Right ventricle myocardium inferior (tissue), 1 donor: ENCODE measurements at places on chromosomes 3 and 15.

DNA sequence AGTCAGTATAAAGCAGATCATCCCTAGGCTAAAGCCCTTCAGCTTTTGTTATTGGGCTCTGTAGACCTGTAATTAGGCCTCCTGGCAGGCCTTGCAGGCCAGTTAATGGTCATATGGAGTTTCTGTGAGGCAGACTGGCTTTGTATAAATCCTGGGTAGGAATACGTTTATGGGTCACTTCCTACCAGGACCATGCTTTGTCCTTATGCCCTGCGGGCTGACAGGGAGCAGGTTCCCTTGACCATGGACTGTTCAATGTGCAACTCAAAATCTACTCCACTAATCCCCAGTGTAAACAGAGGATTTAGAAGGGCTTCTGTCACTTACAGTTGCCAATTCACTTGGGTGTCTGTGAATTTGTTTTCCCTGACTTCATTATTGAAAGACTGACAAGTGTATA is 202.7 kb upstream of the MLF1 start:
- DNase-seq: no peak

GRCh38 chr3:168457954-168458539 is 362.3 kb upstream of the GOLIM4 start:
- DNase-seq: no peak

DNA sequence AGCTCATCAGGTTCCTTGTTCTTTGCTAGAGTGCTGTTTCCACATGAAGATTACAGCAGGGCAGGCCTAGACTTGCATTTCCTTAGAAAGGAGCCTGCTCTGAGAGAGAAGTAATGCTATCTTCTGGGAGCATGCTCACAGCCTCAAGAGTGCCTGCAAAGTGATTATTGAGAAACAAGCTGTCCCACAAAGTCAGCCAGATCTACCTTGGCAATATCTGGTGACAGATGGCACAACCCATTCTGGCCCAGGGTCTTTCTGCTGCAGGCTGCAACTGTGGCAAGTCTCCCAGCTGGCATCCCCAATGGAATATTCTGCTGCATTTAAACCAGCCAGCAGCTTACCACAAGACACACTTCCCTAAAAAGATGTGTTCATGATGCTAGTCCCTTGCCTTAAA is 29.3 kb downstream of the MTMR10 start:
- DNase-seq: no peak

GRCh38 chr3:109387201-109387600 is 49.9 kb upstream of the DPPA4 start:
- DNase-seq: no peak
